ENCODE measurements at places on chromosomes 7 and 10.

DNA sequence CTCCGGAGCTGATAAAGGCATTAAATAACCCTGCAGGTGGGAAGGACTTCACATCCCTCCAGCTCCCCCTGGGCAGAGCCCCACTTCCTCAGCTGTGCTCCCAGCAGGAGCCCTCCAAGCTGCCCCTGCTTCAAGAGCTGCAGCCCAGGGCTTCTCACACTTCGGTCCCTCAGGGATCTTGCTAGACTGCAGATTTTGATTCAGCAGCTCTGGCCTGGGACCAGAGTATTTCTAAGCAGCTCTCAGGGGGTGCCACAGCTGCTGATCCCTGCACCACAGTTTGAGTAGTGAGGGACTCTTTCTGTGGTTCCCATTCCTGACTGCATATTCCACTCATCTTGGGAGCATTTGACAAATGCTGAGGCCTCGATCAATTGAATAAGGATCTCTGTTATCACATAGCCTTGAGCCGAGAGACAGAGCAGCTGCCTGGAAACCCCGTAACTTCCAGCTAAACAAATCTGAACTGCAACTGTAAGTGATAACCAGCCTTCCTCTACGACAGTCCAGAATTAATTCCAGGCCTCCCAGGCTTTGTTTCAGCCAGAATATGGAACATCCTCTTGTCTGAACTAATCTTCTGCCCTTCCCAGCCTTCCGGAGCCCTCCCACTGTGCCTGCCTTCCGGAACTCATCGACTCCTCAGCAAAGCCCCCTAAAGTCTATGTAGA is 161.4 kb downstream of the CCDC3 start:
- DNase-seq, result no peak

GRCh38 chr10:72812415-72812752 is 81.2 kb upstream of the OIT3 start:
- no peak for DNase-seq

DNA sequence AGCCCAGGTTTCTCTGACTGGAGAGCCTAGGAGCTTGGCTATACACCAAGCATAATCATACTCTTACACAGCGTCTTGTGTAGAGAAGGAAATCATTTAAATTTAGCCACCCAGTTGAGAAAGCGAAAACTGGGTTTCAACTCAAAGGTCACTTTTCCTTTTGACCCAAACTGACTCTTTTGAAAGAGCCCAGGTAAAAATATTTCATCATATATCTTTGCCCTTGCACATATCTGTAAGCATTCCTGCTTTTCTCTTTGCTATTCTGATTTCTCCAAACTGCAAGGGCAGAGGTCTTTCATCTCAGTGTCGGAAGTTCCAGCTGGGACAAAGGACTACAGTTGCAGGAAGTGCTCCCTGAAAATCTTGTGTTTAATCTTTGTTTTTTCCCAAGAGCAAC is 22.0 kb upstream of the ABCB4 start:
- DNase-seq, result no peak

DNA sequence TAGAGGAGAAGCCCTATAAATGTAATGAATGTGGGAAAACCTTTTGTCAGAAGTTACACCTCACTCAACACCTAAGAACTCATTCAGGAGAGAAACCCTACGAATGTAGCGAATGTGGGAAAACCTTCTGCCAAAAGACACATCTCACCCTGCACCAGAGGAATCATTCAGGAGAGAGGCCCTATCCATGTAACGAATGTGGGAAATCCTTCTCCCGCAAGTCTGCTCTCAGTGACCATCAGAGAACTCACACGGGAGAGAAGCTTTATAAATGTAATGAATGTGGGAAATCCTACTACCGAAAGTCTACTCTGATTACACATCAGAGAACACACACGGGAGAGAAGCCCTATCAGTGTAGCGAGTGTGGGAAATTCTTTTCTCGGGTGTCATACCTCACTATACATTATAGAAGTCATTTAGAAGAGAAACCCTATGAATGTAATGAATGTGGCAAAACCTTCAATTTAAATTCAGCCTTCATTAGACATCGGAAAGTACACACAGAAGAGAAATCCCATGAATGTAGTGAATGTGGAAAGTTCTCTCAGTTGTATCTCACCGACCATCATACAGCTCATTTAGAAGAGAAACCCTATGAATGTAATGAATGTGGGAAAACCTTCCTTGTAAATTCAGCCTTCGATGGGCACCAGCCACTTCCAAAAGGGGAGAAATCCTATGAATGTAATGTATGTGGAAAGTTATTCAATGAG is 18.9 kb downstream of the RBAK start:
- DNase-seq, result no peak

- no peak for DNase-seq
Observed at GRCh38 chr10:130745251-130745650, 566.3 kb downstream of the TCERG1L start.

DNA sequence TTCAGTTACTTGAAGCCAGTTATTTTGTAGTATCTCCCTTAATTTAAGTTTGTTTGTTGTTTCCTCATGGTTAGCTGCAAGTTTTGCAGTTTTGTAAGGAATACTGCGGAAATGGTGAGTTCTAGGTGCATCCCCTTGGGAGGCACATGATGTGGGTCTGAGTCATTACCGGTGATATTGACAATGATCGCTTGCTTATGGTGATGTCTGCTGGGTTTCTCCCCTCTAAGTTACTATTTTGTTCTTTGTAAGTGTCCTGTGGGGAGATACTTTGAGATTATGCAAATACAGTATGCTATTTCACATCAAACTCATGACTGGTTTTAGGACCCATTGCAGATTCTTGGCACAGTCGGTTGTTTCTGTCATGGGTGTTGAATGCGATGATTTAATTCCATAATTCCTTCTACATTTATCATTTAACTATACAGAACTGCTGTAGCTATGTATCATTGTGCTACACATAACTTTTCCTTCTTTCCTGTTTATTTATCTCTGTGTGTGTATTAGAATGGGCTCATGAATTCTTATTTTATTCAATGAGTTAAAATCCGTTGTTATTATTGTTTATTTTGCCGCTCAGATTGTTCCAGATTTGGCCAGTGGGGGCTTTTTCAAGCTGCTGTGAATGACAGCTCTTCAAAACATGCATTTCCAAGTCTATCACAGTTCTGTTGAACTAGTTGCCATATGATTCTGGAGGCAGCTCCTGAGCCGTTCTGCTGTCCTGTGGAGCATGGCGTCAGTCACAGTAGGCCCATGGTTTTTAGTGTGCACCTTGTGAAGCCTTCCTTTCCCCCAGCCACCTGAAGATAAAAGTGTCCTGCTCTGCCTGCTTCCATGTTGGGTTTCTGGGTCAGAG is 18.4 kb downstream of the TSPAN14 start:
- DNase-seq, result no peak

DNA sequence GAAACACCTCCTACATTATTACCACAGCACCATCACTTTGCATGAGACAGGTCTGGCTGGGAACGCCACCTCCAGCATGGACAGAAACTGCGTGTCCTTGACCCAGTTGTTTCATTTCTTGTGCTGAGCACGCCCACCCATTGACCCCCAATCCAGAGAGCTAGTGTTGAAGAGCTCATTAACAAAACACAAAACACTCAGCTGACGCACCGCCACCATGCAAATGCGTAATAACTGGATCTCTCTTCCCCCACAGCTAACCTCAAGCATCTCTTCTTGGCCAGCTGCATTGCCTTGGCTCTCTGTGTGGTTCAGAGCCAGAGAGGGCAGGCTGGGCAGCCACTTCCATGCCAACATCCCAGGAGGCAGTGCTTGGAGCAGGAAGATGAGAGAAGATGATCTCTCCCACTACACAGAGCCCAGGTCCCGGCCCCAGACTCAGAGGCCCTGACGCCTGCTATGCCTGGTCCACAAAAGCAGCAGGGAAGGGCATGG is 173.5 kb downstream of the PLXNA4 start:
- no peak for DNase-seq

- no peak for DNase-seq
Observed at GRCh38 chr10:86666538-86666937, 1.8 kb upstream of the LDB3 start.

GRCh38 chr7:45682358-45682735 is 108.2 kb downstream of the ADCY1 start:
- no peak for DNase-seq

Measured in HL-60 (cell line).